ENCODE measurements at places on chromosomes 11 and 22. TPM values are rescaled to one million over a fixed set of nuclear protein-coding genes. Genes with fewer than 3 reads are reported as not detected.

Gene FLRT1
- 0.18 TPM for total RNA-seq

Gene RASL10A
- not detected for total RNA-seq

Gene C11orf91
- total RNA-seq = not detected

Gene ACTN3
- not detected for total RNA-seq

Gene PAAF1
- total RNA-seq = 5.2 TPM

Gene GAS2L1
- total RNA-seq = 10.4 TPM

- H3K4me3 ChIP-seq = no peak overlapping the region
- no peaks in the 10 kb centered on the region for H3K4me1 ChIP-seq
- no peaks in the 10 kb centered on the region for H3K36me3 ChIP-seq
- no peak for DNase-seq
- H3K27ac ChIP-seq = no peak overlapping the region
Observed at GRCh38 chr11:107293677-107294344, 163.8 kb downstream of the CWF19L2 start.

DNA sequence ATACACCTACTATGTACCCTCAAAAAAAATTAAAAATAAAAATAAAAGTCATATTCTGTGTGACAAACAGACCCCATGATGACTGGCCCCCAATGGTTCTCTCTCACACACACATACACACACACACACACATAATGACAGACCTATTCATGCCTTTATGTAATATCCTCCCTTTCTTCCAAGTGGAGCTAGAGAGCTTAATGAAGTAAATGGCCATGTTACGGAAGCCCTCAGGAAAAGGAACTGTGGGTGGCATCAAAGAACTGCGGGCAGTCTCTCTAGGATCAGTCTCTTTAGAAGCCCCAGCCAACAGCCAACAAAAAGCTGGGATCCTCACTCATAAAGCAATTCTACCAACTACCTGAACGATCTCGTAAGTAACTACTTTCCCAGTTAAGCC lies 125.5 kb downstream of the SIK3 start:
- H3K27ac ChIP-seq = no peak overlapping the region
- no peaks in the 10 kb centered on the region for H3K27me3 ChIP-seq
- H3K4me1 ChIP-seq = no peaks in the 10 kb centered on the region
- H3K4me3 ChIP-seq = no peak overlapping the region
- H3K36me3 ChIP-seq = no peaks in the 10 kb centered on the region

DNA sequence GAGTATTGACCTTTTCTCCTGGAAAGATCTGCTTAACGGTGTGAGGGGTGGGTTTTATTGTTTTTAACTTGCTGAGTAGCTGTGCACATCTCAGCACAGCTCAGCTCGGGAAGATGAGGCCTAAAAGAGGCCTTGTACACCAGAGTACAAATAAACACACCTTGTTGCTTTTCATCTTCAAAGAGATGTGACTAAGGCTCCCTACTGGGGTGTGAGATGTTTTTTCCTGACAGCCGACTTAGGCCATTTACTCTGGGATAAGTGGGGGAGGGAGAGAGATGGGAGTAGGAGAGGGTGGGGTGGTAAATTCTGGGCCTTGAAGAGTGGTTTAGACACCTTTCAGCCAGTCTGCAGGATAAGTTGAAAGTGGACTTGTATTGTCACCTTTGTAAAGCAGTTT lies 2.9 kb downstream of the LDLRAD3 start:
- no peak for DNase-seq
- no peak overlapping the region for H3K27ac ChIP-seq
- H3K4me3 ChIP-seq = no peak overlapping the region
- no peaks in the 10 kb centered on the region for H3K36me3 ChIP-seq

DNA sequence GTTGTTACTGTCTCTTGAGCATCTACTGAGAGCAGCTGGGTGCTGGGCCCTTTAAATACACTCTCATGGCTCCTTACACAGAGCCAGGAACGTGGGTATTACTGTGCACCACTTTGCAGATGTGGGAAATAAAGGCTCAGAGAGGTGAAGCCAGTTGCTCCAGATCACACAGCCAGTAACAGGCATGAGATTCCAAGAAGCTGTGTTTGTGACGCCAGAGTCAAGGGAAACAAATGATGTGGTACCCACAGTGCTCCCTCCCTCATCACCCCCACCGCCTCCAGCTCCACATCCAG lies 1.4 kb upstream of the PRDM11 start:
- no peak overlapping the region for H3K27ac ChIP-seq
- H3K27me3 ChIP-seq = peaks cover under 1% of the 10 kb centered on the region
- DNase-seq = no peak
- H3K4me1 ChIP-seq = peaks cover 17% of the 10 kb centered on the region

GRCh38 chr11:67320011-67320410 lies 16.7 kb downstream of the SSH3 start:
- DNase-seq = no peak
- peaks cover 7% of the 10 kb centered on the region for H3K4me1 ChIP-seq
- no peak overlapping the region for H3K4me3 ChIP-seq
- H3K27ac ChIP-seq = no peak overlapping the region
- no peaks in the 10 kb centered on the region for H3K36me3 ChIP-seq

GRCh38 chr11:77046060-77046501 lies 11.9 kb downstream of the B3GNT6 start:
- peaks cover 10% of the 10 kb centered on the region for H3K4me1 ChIP-seq
- DNase-seq = no peak
- peak overlapping the region; percentile 18 for H3K4me3 ChIP-seq
- H3K27ac ChIP-seq = no peak overlapping the region
- no peaks in the 10 kb centered on the region for H3K36me3 ChIP-seq

GRCh38 chr11:1878137-1879031 lies 13.3 kb downstream of the PRR33 start:
- H3K4me1 ChIP-seq = 0 out of 2 replicates have a peak, but pooled peaks cover 3% of the 10 kb centered on the region
- no peak overlapping the region for H3K27ac ChIP-seq

- no peak overlapping the region for H3K27ac ChIP-seq
- no peaks in the 10 kb centered on the region for H3K36me3 ChIP-seq
- no peaks in the 10 kb centered on the region for H3K4me1 ChIP-seq
Observed at GRCh38 chr22:32341122-32341740, 16.4 kb upstream of the RFPL3 start.

DNA sequence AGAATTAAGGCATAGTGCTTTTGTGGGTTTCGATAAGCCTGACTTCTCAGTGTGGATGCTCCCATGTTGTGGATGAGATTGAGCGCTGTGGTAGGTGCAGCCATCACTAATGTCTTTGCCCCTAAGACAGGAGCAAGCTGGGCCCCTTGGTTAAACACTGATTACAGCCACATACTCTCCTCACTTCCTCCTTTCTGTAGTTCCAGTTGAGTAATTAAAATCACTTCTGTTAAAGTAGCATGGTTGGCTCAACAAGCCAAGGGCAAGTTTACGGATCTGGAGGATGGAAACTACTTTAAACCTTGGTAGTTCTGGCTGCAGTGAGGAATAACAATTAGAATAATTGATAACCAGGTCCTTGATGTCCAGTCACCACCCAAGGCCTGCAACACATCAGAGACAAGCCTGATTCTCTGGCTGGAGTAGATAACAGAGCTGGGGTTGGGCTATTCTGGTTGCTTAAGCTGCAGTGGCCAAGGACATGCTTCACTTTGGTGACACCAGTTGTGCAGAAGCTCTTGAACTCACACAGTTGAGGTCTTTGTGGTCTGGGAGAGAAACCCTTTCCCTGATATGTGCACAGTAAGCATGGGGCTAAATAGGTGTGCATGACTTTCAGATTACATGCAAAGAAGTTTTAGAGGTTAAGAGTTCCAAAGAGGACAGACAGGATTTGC lies 81.3 kb downstream of the KIRREL3 start:
- H3K27me3 ChIP-seq = no peaks in the 10 kb centered on the region
- no peak for DNase-seq
- H3K4me1 ChIP-seq = peaks cover 15% of the 10 kb centered on the region
- no peak overlapping the region for H3K27ac ChIP-seq
- H3K4me3 ChIP-seq = no peak overlapping the region
- H3K36me3 ChIP-seq = no peaks in the 10 kb centered on the region

DNA sequence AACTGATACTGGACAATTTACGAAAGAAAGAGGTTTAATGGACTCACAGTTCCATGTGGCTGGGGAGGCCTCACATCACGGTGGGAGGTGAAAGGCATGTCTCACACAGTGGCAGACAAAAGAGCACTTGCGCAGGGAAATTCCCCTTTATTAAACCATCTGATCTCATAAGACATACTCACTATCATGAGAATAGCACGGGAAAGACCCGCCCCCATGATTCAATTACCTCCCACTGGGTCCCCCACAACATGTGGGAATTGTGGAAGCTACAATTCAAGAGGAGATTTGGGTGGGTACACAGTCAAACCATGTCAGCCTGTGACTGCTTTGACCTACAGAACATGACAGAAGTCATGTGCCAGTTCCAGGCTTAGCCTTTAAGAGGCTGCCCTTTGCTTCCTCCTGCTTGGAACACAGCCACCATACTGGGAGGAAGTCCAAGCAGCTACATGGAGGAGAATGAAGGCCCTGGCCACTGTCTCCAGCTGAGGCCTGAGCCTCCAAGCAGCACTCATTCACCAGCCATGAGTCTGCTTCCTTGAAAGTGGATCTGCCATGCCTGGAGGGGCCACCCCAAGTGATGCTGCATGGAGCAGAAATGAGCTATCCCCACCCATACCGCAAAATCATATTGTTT lies 10.9 kb upstream of the GAL start:
- DNase-seq = peak; percentile 49
- peaks cover 16% of the 10 kb centered on the region for H3K4me1 ChIP-seq
- H3K27ac ChIP-seq = no peak overlapping the region
- H3K27me3 ChIP-seq = 0 out of 2 replicates have a peak, but pooled peaks cover 2% of the 10 kb centered on the region

GRCh38 chr11:118607401-118608359 lies at the start of gene PHLDB1:
PHLDB1 (plus strand) TSS chr11:118607615; CDS start chr11:118613837, 6,222 bp downstream.
- H3K27me3 ChIP-seq = no peaks in the 10 kb centered on the region
- peak within 1 kb of the TSS; percentile 68 for H3K4me3 ChIP-seq
- H3K4me1 ChIP-seq = peaks cover 22% of the 10 kb centered on the region
- H3K27ac ChIP-seq = peak within 1 kb of the TSS; percentile 95
- peak; percentile 75 for DNase-seq

DNA sequence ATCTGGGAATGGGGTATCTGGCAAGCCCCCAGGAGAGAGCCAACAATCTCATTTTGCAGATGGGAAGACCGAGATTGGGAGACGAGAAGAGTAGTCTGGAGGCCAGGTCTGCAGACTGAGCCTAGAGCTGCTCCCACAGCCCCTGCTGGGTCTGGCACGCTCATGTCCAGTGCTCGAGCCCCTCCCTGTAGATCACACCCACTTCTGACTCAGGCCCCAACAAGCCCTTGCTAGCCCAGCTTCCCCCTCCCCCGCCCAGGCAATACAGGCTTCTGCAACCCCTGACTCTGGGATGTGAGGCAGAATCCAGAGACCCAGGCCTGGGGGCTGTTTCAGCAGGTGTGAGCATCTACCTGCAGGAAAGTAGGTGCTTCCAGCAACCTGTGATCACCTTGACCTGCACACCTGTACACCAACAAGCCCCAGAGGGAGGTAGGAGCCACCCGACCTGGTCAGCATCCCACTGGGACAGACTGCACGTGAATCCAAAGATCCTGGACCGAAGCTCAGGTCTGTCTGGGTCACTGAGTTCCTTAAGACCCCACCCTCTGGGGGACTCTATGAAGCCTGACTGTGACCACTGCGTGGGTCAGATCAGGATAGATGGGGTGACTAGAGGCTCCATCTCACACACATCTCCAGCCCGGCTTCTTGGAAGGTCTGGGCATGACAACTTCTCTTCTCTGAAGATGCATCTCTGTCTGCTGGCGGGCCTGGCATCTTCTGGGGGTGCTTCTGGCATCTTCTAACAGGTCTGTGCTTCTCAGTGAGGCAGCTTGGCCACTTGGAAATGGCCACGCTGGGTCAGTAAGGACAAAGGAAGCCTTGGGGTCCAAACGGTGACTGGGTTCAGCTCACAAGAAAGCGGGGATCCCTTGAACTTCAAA lies 29.3 kb downstream of the LINC01488 start:
- no peak overlapping the region for H3K4me3 ChIP-seq
- no peak for DNase-seq
- H3K27ac ChIP-seq = no peak overlapping the region
- no peaks in the 10 kb centered on the region for H3K27me3 ChIP-seq
- peaks cover 26% of the 10 kb centered on the region for H3K4me1 ChIP-seq

DNA sequence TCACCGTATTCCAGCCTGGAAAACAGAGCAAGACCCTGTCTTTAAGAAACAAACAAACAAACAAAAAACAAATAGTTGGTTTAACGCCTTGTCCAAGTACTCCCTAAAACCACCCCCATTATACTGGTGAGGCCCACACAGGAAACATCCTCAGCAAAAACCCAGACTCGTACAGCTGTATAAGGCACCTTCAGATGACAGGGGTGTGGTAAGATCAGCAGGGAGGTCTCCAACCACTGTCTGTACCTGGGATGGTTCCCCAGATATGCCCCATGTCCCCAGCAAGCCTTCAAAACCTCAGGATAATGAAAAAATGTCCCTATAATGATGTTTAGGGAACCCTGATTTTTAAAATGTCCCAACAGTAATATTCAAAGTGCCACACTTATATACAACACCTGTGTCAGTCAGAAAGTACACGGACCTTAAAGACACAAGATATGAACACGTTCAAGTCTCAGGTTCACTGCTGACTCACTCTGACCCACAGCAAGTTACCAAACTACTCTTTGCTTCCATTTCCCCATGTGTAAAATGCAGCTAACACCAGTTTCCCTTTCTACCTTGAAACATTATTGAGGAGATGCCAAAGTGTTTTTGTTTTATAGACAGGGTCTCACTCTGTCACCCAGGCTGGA lies 9.3 kb downstream of the SF3A1 start:
- DNase-seq = no peak
- H3K27ac ChIP-seq = no peak overlapping the region
- peaks cover 93% of the 10 kb centered on the region for H3K36me3 ChIP-seq
- H3K4me3 ChIP-seq = no peak overlapping the region
- no peaks in the 10 kb centered on the region for H3K4me1 ChIP-seq
- no peaks in the 10 kb centered on the region for H3K27me3 ChIP-seq

GRCh38 chr11:1496091-1496760 lies 9.6 kb upstream of the MOB2 start:
- no peak overlapping the region for H3K27ac ChIP-seq
- no peaks in the 10 kb centered on the region for H3K4me1 ChIP-seq
- no peak for DNase-seq
- H3K4me3 ChIP-seq = no peak overlapping the region
- H3K36me3 ChIP-seq = no peaks in the 10 kb centered on the region

GRCh38 chr11:69638941-69639681 lies 1.8 kb upstream of the CCND1 start:
- H3K36me3 ChIP-seq = peaks cover 28% of the 10 kb centered on the region
- H3K4me1 ChIP-seq = peaks cover 47% of the 10 kb centered on the region
- H3K27me3 ChIP-seq = no peaks in the 10 kb centered on the region
- peak overlapping the region; percentile 85 for H3K27ac ChIP-seq
- peak; percentile 100 for DNase-seq
- peak overlapping the region; percentile 95 for H3K4me3 ChIP-seq

- no peak overlapping the region for H3K4me3 ChIP-seq
- H3K27me3 ChIP-seq = no peaks in the 10 kb centered on the region
- no peak overlapping the region for H3K27ac ChIP-seq
- no peak for DNase-seq
Observed at GRCh38 chr11:9276571-9276970, 11.4 kb upstream of the DENND5A start.
